ENCODE measurements at places on chromosomes 16 and 17. TPM values are rescaled to one million over a fixed set of nuclear protein-coding genes. Genes with fewer than 3 reads are reported as not detected.

ADPRM gene
- total RNA-seq = 76.7 TPM

TP53TG3B gene
- 0.21 TPM for total RNA-seq

CCDC144A gene
- total RNA-seq = 3.8 TPM

KRTAP1-1 gene
- total RNA-seq = not detected

CFAP52 gene
- total RNA-seq = not detected

NLRC3 gene
- 25.1 TPM for total RNA-seq

SLC35G6 gene
- total RNA-seq = not detected

CD300H gene
- total RNA-seq = 0.73 TPM

ABCC12 gene
- total RNA-seq = not detected

Measured in mononuclear cell (primary cell).